ENCODE measurements at places on chromosomes 16 and 17. TPM values are rescaled to one million over a fixed set of nuclear protein-coding genes. Genes with fewer than 3 reads are reported as not detected.

- H3K27me3 ChIP-seq = no peaks in the 10 kb centered on the region
- H3K27ac ChIP-seq = peak overlapping the region; percentile 92
- peaks cover 26% of the 10 kb centered on the region for H3K4me1 ChIP-seq
- DNase-seq = peak; percentile 72
- H3K4me3 ChIP-seq = no peak overlapping the region
- H3K36me3 ChIP-seq = no peaks in the 10 kb centered on the region
These were observed 27.2 kb upstream of the TOB1 start for GRCh38 chr17:50893183-50893993.

DNA sequence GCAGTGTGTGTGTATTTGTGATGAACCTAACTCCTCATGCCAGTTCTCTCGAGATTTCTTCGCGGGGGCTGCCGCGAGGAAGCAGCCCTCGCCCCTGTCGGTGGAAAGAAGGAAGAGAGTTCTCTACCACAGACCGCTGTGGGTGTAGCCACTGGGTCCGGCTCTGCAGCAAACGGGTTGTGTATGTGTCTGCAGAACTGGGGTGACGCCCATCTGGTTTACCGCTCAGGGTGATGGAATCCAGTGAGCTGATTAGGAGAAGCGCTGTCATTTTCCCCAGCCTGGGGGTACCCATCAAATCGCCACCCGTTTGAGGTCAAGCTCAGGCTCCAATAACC lies 7.7 kb downstream of the CORO6 start:
- H3K4me1 ChIP-seq = peaks cover 57% of the 10 kb centered on the region
- H3K27me3 ChIP-seq = peaks cover 24% of the 10 kb centered on the region
- H3K27ac ChIP-seq = no peak overlapping the region
- no peaks in the 10 kb centered on the region for H3K36me3 ChIP-seq

NMT1 gene
- total RNA-seq = 26.5 TPM

- DNase-seq = no peak
- H3K4me3 ChIP-seq = no peak within 1 kb of the TSS
- H3K4me1 ChIP-seq = no peaks in the 10 kb centered on the region
- no peaks in the 10 kb centered on the region for H3K36me3 ChIP-seq
- H3K27ac ChIP-seq = no peak within 1 kb of the TSS
These were observed at the start of gene MEFV for GRCh38 chr16:3256146-3256865. Gene MEFV (minus strand): TSS chr16:3256633. CDS start chr16:3256587, 46 bp downstream.

- H3K4me1 ChIP-seq = peaks cover 47% of the 10 kb centered on the region
- no peak overlapping the region for H3K4me3 ChIP-seq
- H3K36me3 ChIP-seq = no peaks in the 10 kb centered on the region
- no peaks in the 10 kb centered on the region for H3K27me3 ChIP-seq
- DNase-seq = peak; percentile 39
These were observed 1.6 kb downstream of the ZNF423 start for GRCh38 chr16:49854188-49854795.

GRCh38 chr17:14772776-14773175 lies 471.9 kb downstream of the HS3ST3B1 start:
- no peaks in the 10 kb centered on the region for H3K27me3 ChIP-seq
- H3K27ac ChIP-seq = no peak overlapping the region
- H3K4me3 ChIP-seq = no peak overlapping the region
- no peak for DNase-seq

GLP2R gene
- total RNA-seq = 4.6 TPM

PLA2G15 gene
- 8.2 TPM for total RNA-seq
